Lung (tissue), 17 donors: ENCODE measurements at places on chromosomes 2 and 18. TPM values are rescaled to one million over a fixed set of nuclear protein-coding genes. Genes with fewer than 3 reads are reported as not detected.

DSC2 gene
- 2.3 TPM for polyA plus RNA-seq

TMEM17 gene
- 2.1 TPM for polyA plus RNA-seq

HOXD3 gene
- polyA plus RNA-seq, result 0.07 TPM

FRZB gene
- polyA plus RNA-seq, result 0.19 TPM

WDCP gene
- polyA plus RNA-seq, result 2.1 TPM

LYG2 gene
- not detected for polyA plus RNA-seq

DNA sequence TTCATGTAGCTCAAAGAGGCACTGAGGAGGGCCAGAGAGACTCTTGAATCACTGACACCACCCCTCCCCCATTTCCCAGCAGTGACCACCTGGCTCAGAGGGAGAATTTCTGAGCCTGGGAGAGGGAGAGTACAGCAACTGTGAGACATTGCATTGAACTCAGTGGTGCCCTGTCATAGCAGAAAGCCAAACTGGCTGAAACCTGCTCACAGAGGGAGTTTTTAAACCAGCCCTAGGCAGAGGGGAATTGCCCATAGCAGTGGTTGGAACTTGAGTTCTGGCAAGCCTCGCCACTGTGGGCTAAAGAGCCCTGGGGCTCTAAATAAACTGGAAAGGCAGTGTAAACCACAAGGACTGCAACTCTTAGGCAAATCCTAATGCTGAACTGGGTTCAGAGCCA, 243.1 kb downstream of the ADCYAP1 start:
- no peak for DNase-seq

GRCh38 chr2:112577756-112578155, 6.7 kb upstream of the CHCHD5 start:
- DNase-seq, result peak; percentile 49

DNA sequence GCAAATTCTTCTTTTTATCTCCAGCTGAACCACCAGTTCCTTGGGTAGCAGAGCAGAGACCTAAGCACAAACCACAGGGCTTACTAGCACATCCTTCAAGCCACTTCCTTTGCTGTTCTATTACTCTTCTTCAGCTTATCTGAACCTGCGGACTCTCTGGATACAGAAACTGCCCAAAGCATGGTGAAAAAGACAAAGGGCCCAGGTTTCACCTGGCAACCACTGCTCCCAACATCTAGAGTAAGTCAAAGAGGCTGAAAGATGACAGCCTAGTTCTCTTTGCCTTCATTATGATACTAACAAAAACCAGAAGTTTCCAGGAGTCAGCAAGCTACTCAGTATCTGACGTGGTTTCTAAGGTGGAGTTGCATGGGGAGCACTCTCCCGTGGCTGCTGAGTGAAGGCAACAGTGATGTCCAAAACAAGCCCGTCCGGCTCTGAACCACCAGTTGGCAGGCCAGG, 43.4 kb downstream of the KANSL3 start:
- DNase-seq, result no peak

GRCh38 chr2:148719941-148720436, 75.4 kb downstream of the EPC2 start:
- peak; percentile 12 for DNase-seq

GRCh38 chr2:96251721-96252292, 14.0 kb downstream of the TMEM127 start:
- peak; percentile 80 for DNase-seq

- no peak for DNase-seq
Observed at GRCh38 chr18:50578030-50578429, 18.1 kb downstream of the MAPK4 start.

GRCh38 chr2:25431604-25432003, 89.9 kb upstream of the DNMT3A start:
- DNase-seq, result no peak

GRCh38 chr18:5582076-5582475, 38.3 kb upstream of the EPB41L3 start:
- peak; percentile 82 for DNase-seq

GRCh38 chr2:187769437-187769836, 215.2 kb upstream of the TFPI start:
- DNase-seq, result no peak

GRCh38 chr2:229270551-229271410, at the start of gene PID1:
Gene PID1 (minus strand): TSS chr2:229271287. CDS start chr2:229271043, 244 bp downstream.
- peak; percentile 88 for DNase-seq

DNA sequence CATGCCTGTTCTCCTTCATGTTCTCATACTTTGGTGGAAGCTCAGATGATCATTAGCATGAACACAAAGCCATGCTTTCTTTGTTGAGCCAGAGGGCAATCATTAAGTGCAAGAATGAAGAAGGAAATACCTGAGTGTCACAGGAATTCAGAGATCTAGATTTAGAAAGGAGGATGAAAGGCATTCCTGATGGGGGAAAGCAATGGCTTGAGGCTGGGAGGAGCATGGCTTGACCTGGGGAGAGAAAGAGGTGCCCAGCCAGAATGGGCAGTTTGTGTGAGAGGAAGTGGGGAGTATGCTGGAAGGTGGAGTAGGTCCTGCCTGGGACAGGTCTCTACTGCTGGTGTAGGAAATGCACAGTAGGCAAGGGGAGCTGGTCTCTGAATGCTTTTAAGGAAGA, 35.1 kb downstream of the SLC4A3 start:
- no peak for DNase-seq

DNA sequence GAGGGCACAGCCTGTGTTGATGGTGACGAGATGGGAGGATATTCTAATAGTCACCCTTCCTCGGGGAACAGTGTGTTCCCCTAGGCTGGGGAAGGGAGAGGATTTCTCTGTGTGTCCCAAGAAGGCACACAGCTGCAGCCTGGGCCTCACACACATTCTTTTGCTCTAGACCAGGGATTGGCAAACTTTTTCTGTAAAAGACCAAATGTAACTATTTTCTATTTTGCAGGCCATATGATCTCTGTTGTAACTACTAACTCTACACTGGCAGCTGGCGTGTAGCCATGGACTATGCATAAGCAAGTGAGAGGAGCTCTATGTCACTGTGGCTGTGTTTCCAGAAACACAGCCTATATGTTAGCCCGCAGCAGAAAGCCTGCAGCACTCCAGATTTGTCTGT, 65.8 kb downstream of the ARHGAP28 start:
- peak; percentile 95 for DNase-seq

- DNase-seq, result no peak
Observed at GRCh38 chr2:120854014-120854620, 118.4 kb downstream of the GLI2 start.

DNA sequence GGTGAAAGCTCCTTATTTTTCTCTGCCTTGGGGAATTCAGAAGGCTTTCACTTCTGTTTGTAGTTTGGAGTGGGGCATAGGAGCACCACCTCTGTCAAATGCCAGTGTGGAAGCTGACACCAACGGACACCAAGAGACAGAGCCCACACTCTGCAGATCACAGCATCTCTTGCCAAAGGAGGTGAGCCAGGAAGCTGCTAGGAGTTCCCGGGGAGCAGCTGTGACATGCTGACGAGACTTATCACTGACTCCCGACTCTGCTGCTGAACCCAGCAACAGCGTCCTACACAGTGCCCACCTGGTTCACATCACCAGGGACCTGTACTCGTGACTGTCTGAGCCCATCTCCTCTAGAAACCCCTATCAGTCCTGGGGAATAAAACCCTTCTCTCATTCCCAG, 8.1 kb downstream of the TEX51 start:
- DNase-seq, result no peak

GRCh38 chr2:183250061-183250460, 125.8 kb downstream of the NUP35 start:
- DNase-seq, result no peak

- DNase-seq, result no peak
Observed at GRCh38 chr18:62767321-62767720, 52.0 kb downstream of the PHLPP1 start.
